ENCODE measurements at places on chromosomes 4 and X. TPM values are rescaled to one million over a fixed set of nuclear protein-coding genes. Genes with fewer than 3 reads are reported as not detected.

GRCh38 chr4:113700602-113701150, 60.9 kb downstream of the CAMK2D start:
- H3K36me3 ChIP-seq: no peaks in the 10 kb centered on the region
- no peak overlapping the region for H3K27ac ChIP-seq
- H3K4me1 ChIP-seq: peaks cover 9% of the 10 kb centered on the region
- no peak for DNase-seq
- H3K27me3 ChIP-seq: no peaks in the 10 kb centered on the region

DNA sequence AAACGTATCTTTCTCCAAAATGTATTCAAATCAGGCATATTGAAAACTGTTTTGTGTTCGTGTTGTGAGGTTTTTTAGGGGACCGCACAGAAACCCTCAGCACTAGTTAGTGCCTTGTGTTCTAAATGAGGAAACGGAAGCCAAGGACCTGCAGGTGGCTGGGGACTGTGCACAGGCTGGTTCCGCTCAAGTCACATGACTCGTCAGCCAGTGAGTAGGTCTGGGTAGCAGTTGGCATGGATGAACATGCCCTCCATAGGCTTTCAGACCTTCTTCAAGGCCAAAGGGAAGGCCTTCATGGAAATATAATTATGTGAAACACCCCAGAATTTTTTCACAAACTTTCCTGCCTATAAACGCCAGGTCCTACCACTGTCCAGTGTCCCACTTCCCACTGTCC, 1.3 kb upstream of the F11 start:
- no peaks in the 10 kb centered on the region for H3K36me3 ChIP-seq
- H3K27ac ChIP-seq: no peak overlapping the region
- DNase-seq: no peak
- H3K4me3 ChIP-seq: no peak overlapping the region
- H3K4me1 ChIP-seq: no peaks in the 10 kb centered on the region
- no peaks in the 10 kb centered on the region for H3K27me3 ChIP-seq

DNA sequence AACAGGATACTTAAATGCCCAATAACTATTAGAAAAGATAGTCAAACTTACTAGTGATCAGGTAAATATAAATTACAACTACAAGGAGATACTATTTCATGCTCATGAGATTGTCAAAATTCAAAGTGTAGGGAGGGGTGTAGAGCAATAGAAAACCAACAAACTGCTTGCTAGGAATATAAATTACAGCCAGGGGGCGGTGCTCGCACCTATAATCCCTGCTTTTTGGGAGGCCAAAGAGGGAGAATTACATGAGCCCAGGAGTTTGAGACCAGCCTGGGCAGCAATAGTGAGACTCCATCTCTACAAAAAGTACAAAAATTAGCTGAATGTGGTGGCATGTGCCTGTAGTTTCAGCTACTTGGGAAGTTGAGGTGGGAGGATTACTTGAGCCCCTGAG, 556.5 kb upstream of the NR3C2 start:
- H3K4me3 ChIP-seq: no peak overlapping the region
- no peaks in the 10 kb centered on the region for H3K27me3 ChIP-seq
- no peaks in the 10 kb centered on the region for H3K4me1 ChIP-seq
- DNase-seq: peak; percentile 24
- no peaks in the 10 kb centered on the region for H3K36me3 ChIP-seq
- no peak overlapping the region for H3K27ac ChIP-seq

- no peak overlapping the region for H3K27ac ChIP-seq
- H3K36me3 ChIP-seq: peaks cover 1% of the 10 kb centered on the region
- H3K4me1 ChIP-seq: peaks cover 7% of the 10 kb centered on the region
- H3K4me3 ChIP-seq: no peak overlapping the region
- no peak for DNase-seq
- no peaks in the 10 kb centered on the region for H3K27me3 ChIP-seq
Measured at GRCh38 chr4:39497909-39498726, 29.1 kb downstream of the UGDH start.

DNA sequence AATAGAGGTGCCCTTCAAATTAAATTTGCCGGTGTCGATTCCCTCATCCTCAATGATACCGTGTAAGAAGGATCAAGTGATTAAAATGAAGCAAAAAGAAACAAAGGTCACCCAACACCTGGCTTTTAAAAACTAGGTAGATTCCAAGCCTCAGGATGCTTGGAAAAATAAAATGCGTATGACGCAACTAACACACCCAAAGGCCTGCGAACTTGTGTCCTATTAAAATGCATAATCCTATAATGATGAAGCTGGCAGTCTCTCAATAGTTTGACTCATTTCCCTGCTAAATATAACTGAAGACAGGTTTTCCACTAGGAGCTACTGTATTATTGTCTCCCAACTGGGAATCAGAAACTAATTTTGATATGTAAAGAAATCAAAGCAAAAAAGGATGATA, 263.2 kb downstream of the DHX15 start:
- no peaks in the 10 kb centered on the region for H3K4me1 ChIP-seq
- no peaks in the 10 kb centered on the region for H3K36me3 ChIP-seq
- H3K27me3 ChIP-seq: no peaks in the 10 kb centered on the region
- H3K27ac ChIP-seq: no peak overlapping the region
- no peak overlapping the region for H3K4me3 ChIP-seq

DNA sequence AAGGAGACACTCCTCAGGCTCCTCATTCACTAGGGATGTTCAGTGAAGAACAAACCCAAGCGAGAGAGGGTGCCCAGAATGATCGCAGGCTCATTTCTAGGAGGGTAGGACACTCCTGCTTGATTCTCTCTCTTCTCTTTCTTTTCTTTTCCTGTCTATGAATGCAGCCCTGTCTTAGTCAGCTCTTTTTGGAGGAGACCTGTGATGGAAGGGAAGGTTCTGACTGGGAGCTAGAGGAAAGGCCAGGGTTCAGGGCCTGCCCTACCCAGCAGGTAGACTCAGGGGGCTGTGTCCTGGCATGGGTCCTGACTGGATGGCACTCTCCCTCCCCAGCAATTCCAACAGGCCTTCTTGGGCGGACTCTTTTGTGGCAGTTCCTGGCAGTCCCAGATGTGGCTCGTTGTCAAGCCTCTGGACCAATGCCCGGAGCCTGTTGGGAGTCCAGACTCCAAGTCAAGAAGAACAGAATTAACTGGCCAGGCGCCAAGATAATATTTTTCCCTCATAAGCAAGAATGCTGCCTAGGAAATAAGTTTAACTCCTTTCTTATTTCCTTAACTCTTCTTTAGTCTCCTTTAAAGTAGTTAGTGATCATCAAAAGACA, 139.4 kb upstream of the SCML1 start:
- no peaks in the 10 kb centered on the region for H3K27me3 ChIP-seq
- no peak overlapping the region for H3K27ac ChIP-seq
- H3K4me1 ChIP-seq: peaks cover 7% of the 10 kb centered on the region
- no peaks in the 10 kb centered on the region for H3K36me3 ChIP-seq
- DNase-seq: peak; percentile 77
- no peak overlapping the region for H3K4me3 ChIP-seq

DNA sequence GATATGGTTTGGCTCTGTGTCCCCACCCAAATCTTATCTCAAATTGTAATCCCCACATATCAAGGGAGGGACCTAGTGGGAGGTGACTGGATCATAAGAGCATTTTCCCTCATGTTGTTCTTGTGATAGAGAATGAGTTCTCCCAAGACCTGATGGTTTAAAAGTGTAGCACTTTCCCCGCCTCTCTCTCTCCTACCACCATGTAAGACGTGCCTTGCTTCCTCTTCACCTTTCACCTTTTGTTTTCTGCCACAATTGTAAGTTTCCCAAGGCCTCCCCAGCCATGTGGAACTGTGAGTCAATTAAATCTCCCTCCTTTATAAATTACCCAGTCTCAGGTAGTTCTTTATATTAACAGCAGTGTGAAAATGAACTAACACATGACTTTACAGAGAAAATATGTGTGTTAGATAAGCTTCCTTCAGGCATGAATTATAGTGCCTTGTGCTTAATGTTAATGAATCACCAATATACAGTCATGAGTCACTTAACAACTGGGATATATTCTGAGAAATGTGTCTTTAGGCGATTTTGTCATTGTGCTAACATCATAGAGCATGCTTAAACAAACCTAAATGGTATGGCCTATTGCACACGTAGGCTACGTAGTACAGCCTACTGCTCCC, 37.9 kb downstream of the PDGFC start:
- H3K27ac ChIP-seq: no peak overlapping the region
- peaks cover 7% of the 10 kb centered on the region for H3K4me1 ChIP-seq
- peak; percentile 97 for DNase-seq
- no peaks in the 10 kb centered on the region for H3K36me3 ChIP-seq
- no peak overlapping the region for H3K4me3 ChIP-seq

DNA sequence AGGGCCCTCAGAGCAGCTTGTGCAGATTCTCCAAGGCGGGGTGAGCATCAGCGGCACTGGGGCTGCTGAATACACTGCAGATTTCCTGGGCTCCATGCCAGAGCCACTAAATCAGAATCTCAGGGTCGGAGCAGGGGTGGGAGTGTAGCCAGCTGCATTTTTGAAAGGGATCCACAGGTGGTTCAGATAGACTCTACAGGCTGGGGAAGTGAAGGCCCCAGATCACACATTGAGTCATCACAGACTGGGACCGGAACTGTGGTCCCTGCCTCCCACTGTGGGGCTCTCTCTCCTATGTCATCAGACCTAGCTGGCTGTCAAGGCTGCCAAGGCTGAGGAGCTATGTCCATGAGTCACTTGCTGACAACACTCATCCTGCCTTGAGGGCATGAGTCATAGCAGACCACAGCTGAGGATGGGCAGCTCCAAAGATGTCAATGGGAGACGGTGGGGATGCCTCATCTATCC, 162.3 kb upstream of the MAMLD1 start:
- H3K36me3 ChIP-seq: no peaks in the 10 kb centered on the region
- H3K4me1 ChIP-seq: peaks cover 7% of the 10 kb centered on the region
- peak overlapping the region; percentile 64 for H3K27ac ChIP-seq
- no peaks in the 10 kb centered on the region for H3K27me3 ChIP-seq

- peaks cover 24% of the 10 kb centered on the region for H3K27me3 ChIP-seq
- no peak overlapping the region for H3K4me3 ChIP-seq
- no peak overlapping the region for H3K27ac ChIP-seq
- no peaks in the 10 kb centered on the region for H3K4me1 ChIP-seq
- H3K36me3 ChIP-seq: no peaks in the 10 kb centered on the region
Measured at GRCh38 chr4:575281-576141, 584 bp downstream of the TMEM271 start.

DNA sequence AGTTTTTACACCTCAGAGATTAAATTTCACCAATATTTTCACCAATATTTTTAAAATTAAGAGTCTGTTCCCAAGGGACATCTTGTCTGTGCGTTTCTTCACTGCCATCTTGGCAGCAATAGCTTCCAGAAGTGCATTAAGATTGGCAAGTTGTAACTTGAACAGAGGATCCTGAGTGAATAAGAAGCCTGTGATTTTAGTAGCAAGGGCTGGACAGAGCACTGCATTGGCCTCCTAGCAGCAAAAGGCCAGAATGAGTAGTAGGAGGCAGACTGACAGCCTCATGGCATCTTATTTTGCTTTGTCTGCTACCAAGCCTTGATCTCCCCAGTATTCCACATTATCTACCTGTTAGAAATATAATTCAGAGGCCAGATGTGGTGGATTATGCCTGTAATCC, 138.4 kb downstream of the CPE start:
- H3K4me3 ChIP-seq: no peak overlapping the region
- no peak overlapping the region for H3K27ac ChIP-seq
- no peaks in the 10 kb centered on the region for H3K36me3 ChIP-seq

GRCh38 chrX:24149351-24150050, at the start of gene ZFX:
ZFX (plus strand) TSS chrX:24149729; CDS start chrX:24172743, 23,014 bp downstream.
- H3K36me3 ChIP-seq: no peaks in the 10 kb centered on the region
- peak within 1 kb of the TSS; percentile 94 for H3K4me3 ChIP-seq
- H3K4me1 ChIP-seq: peaks cover 4% of the 10 kb centered on the region
- peak; percentile 76 for DNase-seq

- H3K27me3 ChIP-seq: no peaks in the 10 kb centered on the region
- no peaks in the 10 kb centered on the region for H3K36me3 ChIP-seq
- no peak overlapping the region for H3K4me3 ChIP-seq
Measured at GRCh38 chr4:26272654-26273615, 47.9 kb upstream of the RBPJ start.

The GPR50 gene
- polyA plus RNA-seq: not detected

The UGT2B11 gene
- not detected for polyA plus RNA-seq

The CTAG2 gene
- polyA plus RNA-seq: not detected

The CXorf49B gene
- not detected for polyA plus RNA-seq

The S100G gene
- not detected for polyA plus RNA-seq

Data from fibroblast of lung (primary cell).